Lung (tissue), 17 donors: ENCODE measurements at places on chromosomes 1 and 21.
A peak's percentile ranks its signal among the peaks of the same experiment; 100 is the strongest.

GRCh38 chr1:167504467-167504827 lies 13.9 kb downstream of the CD247 start:
- DNase-seq: no peak

GRCh38 chr21:15063814-15064575 lies 805 bp downstream of the NRIP1 start:
- DNase-seq: peak; percentile 55

DNA sequence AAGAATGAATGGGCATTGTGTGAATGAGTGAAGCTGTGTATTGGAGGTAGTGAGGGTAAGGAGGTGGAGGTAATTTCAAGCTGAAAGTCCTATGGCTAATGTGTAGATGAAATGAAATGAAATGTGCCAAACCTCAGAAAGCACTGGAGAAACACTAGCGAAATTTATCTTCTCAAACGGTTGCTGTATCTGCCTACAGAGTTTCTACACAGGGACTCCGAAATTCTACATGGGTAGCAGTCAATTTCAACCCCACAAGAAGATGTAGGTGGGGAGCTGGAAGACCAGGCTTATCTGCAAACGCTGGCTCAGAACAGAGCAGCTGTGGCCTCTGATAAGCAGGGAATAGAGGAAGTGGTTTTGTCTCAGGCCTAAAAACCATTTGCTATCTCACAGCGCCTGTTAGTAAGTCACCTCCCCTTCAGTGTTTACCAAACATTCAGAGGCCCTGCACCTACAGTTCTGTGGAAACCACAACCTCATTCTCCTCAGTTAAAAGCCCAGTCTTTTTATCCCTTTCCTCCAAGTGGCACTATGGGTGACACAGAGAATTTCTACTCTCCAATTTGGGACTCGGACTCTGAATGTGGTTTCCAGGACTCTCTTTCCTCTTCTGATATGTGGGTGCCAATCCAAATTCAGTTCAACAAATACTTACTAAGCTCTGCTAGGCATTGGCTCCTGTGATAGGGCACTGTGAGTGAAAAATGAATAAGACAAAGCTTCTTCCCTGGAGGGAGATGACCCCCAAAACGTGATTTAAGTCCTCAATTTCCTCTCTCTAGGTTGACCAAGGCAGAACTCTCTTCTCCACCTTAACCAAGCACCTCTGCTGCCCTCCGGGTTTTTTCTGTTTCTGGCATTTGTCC lies 17.2 kb upstream of the SLAMF6 start:
- DNase-seq: no peak

DNA sequence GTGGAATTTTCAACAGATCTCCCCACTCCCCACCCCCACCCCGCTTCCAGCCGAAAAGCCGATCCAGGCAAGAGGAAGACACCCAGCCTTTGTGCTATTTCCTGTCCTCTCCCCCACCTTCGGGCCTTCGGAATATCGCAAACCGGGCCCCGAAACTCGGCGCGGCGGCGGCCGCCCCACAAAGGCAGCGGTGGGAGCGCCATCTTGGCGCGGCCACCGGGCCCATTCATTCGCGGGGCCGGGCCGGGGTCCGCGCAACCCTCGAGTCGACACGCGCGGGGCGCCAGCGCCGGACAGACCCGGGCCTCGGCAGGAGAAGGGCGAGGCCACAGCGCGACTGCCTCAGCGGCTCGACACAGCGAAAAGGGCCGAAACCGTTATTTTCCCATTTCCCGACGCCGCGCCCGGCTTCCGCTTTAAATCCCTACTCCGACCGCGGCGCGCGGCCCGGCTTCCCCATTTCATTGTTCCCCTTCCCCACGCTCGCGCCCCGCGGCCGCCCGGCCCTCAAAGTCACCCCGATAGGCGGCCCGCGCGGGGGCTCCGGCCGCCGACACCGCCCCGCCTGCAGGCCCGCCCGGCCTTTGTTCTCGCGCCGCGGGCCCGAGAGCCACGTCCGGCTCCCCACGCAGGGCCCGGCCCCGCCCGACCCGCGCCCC lies 911 bp downstream of the GNB1 start:
- peak; percentile 35 for DNase-seq

- DNase-seq: no peak
Observed at GRCh38 chr1:209607795-209608178, 24.3 kb downstream of the CAMK1G start.

- no peak for DNase-seq
Observed at GRCh38 chr1:50995651-50996050, 25.6 kb downstream of the CDKN2C start.
